Stimulated activated CD4-positive, alpha-beta T cell treated with anti-CD3 and anti-CD28 coated beads, Interleukin-1b, Interleukin-23, amount 100 ng/mL, for 1 hour (primary cell): ENCODE measurements at places on chromosomes 7 and 10.

DNA sequence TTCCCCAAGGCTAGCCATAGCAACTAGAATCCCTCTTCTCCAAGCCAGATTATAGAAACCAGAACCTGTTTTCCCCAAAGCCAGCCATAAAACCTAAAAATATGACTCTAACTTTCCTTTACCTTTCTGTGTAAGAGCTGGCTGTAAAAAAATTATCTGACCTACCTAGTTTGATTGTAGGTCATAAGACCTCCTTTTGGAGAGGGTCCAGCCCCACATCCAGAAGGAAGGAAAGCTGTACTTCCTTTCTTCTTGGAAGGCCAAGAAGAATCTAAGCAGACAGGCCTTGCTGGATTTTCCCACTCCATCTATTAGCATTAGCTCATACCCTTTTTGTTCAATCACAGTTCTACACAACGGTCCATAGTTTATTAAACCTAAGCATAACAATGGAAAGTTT is 1006.3 kb downstream of the SORCS3 start:
- DNase-seq, result no peak

DNA sequence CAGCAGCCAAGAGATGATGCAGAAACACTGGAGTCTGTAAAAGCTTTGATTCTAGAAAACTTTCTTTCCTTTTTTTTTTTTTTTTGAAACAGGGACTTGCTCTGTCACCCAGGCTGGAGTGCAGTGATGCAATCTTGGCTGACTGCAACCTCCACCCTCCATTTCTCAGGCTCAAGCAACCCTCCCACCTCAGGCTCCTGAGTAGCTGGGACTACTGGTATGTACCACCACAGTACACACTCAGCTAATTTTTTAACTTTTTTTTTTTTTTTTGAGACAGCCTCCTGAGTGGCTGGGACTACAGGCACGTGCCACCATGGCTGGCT is 17.0 kb upstream of the BAG3 start:
- no peak for DNase-seq

GRCh38 chr10:61112771-61113170 is 168.8 kb upstream of the RHOBTB1 start:
- DNase-seq, result no peak

DNA sequence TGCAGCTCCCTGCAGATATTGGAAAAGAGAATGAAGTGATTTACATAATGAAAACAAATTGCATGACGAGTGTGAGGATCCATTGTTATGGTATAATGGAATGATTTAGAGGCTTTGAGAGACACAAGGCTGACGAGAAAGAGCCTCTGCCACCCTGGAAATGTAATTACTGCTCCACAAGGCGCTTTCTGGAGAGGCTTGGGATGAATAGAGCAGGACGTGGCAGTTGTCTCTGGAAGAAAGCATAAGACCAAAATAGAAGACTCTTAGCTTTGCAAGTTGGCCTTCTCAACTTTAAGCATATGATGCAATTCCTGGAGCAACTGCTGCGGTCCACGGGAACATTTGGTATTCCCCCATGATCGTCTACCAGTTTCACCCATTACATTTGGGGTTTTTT is 181.9 kb upstream of the TCF7L2 start:
- no peak for DNase-seq

GRCh38 chr10:71683301-71683700 is 36.3 kb downstream of the C10orf105 start:
- no peak for DNase-seq

DNA sequence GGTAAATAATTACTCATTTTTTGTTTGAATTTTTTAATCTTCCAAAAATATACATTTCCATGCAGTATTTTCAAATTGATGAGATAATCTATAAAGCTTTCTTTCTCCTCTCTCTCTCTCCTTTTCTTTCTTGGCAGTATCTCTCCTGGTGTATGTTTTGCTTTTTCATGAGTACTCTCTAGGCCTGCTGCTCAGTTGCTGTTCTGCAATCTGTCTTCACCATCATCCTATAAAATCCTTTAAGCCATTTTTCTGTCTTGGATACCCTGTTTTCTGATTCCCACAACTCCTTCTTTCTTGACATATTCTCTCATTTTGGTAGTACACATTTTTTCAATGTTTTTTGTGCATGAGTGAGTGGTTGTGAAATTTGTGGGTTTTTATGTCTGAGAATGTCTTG is 1558.1 kb upstream of the LRRTM3 start:
- DNase-seq, result no peak

DNA sequence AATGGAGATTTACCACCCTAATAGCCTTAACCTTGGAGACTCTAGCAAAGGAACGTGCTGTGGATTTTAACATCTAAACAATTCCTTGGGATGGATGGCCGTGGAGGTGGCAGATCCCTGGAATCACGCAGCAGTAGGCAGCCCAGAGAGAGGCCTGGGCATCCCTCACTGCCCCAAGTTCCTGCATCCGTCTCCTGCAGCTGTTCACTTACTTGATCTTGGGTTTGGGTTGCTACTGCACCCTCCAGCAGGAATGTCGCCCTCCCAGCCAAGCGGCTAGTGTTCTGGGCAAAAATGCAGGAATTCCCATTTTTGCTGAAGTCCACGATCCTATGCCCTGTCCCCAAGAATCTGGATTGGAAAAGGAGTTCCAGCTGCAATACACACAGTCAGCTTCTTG is 166.7 kb upstream of the SH2B2 start:
- DNase-seq, result no peak

DNA sequence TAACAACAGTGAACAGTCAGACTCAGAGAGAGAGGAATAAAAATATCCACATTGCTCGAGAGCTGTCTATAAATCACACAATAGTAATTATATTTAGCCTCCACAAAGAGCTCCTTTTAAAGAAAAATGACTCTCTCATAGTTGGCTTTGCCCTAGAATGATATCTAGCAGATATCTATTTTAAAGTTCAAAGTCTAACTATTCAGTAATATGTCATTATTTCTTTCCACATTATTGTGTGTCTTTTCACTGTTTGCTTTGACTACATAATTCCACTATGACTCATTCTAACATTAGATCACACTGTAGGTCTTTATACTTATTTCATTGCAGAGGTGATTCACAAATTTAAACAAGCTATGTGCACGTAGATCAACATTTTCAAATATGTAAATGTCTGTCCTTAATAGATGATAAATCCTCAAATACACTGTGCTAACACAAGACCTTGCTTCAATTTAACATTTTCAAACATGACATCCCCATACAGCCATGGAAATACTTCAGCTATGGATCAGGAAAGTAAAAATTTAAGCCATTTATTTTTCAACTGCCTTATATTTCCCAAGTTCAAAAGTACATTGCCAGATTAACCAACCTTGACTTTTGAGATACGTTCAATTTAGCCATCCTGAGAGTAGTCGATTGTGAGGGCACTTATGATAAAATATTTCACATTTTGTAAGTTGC is 99.9 kb upstream of the AKR1E2 start:
- DNase-seq, result no peak

- no peak for DNase-seq
Measured at GRCh38 chr10:44552726-44553125, 167.8 kb upstream of the CXCL12 start.

GRCh38 chr7:28272461-28272877 is 91.9 kb upstream of the JAZF1 start:
- DNase-seq, result no peak

- DNase-seq, result no peak
Measured at GRCh38 chr7:135269921-135270320, 36.3 kb downstream of the STRA8 start.

DNA sequence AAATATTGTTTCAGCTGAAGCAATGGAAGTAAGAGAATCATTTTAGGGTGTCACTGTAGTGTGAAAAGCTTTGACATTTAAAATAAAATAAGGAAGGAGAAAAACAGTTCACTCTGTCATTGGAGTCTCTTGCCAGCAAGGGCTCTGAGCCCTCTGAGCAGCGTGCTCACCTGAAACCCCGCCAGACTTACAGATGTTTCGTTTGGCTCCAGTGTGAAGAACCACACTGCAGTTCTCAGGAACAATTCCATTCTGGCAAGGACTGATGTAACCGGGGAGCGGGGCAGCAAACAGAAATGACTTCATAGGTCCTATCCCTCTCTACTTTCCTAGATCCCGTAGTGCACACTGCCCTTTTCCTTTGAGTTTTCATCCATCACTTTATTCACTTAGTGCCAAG is 164.3 kb downstream of the CELF2 start:
- DNase-seq, result no peak

DNA sequence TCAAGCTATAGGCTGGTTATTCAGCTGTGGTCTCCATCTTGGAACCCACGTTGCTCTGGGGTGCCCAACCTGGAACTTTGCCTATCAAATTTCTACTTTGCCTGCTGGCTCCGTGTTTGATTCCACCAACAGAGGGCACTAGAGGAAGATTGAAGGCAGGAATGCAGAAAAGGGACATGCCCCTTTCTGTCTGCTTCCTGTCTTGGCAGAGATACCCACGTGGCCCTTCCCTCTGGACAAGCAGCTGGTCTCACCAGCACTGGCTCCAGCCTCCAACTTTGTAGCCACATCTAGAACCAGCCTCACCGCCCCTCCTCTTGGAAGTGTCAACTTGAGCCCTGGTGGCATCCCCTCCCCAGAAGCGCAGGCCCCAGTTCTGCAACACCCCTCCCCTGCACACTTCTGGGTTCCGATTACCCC is 52.1 kb upstream of the ZNF438 start:
- peak; percentile 8 for DNase-seq

GRCh38 chr10:110612087-110612486 is 32.0 kb upstream of the RBM20 start:
- DNase-seq, result no peak

DNA sequence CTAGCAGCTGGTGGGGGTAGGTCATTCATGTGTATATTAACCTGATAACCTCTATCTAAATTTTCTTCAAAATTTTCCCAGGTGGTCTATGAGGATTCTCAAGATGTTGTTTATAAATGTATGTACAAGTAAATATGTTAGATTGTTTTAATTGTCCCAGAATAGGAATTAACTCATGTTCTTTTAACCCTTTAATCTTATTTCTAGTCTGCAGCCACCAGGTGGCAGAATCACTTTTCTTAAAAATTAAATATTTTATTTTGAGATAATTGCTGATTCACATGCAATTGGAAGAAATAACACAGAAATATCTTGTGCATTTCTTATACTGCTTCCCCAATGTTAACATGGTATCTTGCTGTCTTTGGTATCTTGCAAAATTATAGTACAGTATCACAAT is 589.5 kb downstream of the ARL4A start:
- DNase-seq, result no peak

GRCh38 chr10:132584081-132584480 is 46.5 kb downstream of the INPP5A start:
- DNase-seq, result no peak

DNA sequence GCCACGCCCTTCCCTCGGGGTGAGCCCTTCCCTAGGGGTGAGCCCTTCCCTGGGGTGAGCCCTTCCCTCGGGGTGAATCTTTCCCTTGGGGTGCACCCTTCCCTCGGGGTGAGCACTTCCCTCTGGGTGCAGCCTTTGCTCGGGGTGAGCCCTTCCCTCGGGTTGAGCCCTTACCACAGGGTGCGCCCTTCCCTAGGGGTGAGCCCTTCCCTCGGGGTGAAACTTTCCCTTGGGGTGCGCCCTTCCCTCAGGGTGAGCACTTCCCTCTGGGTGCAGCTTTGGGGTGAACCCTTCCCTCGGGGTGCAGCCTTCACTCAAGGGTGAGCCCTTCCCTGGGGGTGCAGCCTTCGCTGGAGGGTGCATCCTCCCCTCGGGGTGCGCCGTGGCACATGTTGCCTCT is 34.6 kb upstream of the INSIG1 start:
- no peak for DNase-seq

- no peak for DNase-seq
Measured at GRCh38 chr10:20418286-20418685, 478.8 kb downstream of the NEBL start.

- no peak for DNase-seq
Measured at GRCh38 chr10:80686734-80687475, 149.2 kb downstream of the SH2D4B start.

DNA sequence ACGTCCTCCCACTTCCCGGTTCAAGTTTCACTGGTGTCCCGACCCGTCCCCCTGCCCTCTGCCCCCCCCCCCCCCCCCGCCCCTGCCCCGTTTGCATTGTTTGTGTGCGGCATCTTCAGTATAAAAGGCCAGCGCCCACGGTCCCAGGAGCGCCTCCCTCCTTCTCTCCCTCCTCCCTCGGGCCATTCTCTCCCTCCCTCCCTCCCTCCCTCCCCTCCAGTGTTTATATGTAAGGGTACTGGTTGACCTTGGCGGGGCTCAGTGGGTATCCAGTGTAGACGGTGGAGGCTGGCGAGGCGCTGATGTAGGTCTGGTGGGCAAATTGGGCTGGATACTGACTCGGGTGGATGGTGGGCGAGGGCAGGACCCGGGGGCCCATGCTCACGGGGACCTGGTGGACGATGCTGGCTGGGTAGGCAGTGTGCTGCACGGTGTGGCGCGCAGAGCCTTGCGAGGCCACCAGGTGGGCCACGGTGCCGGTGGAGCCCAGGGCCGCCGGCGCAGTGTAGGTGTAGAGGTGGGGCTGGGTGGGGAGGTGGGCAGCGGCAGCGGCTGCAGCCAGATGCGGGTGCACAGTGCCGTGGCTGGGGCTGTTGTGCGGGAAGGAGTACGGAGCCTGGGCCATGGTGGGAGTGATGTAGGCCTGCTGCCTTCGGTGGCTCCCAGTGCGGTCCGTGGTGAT is 49.4 kb downstream of the CLEC2L start:
- no peak for DNase-seq

- no peak for DNase-seq
Measured at GRCh38 chr10:118523775-118524174, 71.7 kb downstream of the PRLHR start.

GRCh38 chr10:27614776-27615175 is 110.7 kb downstream of the RAB18 start:
- no peak for DNase-seq

GRCh38 chr10:43734716-43735115 is 86.0 kb upstream of the ZNF32 start:
- DNase-seq, result no peak

- DNase-seq, result no peak
Measured at GRCh38 chr7:101527844-101528667, 101.0 kb downstream of the MYL10 start.

- no peak for DNase-seq
Measured at GRCh38 chr10:21724687-21725367, 190.8 kb downstream of the MLLT10 start.

GRCh38 chr7:480531-481218 is 39.0 kb downstream of the PDGFA start:
- no peak for DNase-seq

DNA sequence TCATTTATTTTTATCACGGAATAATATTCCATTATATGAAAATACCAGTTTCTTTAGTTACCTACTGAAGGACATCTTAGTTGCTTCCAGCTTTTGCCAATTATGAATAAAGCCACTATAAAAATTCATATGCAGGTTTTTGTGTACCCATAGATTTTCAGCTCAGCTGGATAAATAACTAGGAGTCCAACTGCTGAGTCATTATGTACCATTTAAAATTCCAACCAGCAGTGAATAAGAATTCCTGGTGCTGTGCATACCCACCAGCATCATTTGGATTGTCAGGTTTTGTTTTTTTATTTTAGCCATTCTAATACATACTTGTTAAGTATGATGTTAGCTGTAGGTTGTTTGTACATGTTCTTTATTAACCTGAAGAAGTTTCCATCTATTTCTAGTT is 14.5 kb downstream of the FAM24B start:
- DNase-seq, result no peak

- DNase-seq, result no peak
Measured at GRCh38 chr7:17939606-17940301, 540 bp downstream of the SNX13 start.

- DNase-seq, result no peak
Measured at GRCh38 chr7:138195151-138195571, 118.9 kb downstream of the AKR1D1 start.

- DNase-seq, result no peak
Measured at GRCh38 chr7:47371733-47372368, 210.1 kb downstream of the TNS3 start.

GRCh38 chr10:78905015-78905956 is 163.5 kb upstream of the ZMIZ1 start:
- DNase-seq, result no peak
